ENCODE measurements at places on chromosomes 4 and X.

- DNase-seq, result no peak
Observed at GRCh38 chr4:104500442-104500841, 5.7 kb upstream of the CXXC4 start.

- no peak for DNase-seq
Observed at GRCh38 chr4:67674098-67674497, 26.9 kb downstream of the UBA6 start.

DNA sequence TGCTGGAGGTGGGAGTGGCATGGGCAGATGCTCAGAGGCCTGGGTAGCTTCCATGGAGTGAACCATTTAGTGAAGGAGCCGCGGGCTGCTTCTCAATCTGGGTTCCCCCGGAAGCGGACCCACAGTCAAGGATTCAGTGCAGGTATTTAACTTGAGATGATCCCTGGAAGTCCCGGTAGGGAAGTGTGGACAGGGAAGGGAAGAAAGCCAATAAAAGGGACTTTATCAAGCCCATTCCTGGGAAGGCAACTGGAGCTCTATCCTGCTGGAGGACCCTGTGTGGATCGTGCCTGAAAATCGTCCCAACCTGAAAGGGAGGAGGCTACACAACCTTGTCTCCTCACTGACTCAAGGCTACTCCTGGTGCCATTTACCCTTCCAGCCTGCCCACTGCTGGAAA, 76.9 kb downstream of the DHX15 start:
- DNase-seq, result no peak

DNA sequence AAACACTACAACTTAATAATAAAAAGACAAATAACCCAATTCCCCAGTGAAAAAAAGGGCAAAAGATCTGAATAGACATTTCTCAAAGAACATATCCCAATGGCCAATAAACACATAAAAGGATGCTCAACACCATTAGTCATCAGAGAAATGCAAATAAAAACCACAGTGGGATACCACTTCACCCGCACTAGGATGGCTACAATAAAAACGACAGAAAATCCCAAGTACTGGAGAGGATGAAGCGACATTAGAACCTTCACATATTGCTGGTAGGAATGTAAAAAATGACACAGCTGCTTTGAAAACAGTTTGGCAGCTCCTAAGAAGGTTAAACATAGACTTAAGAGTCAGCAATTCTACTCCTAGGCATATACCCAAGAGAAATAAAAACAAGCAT, 140.6 kb upstream of the ARX start:
- DNase-seq, result no peak

DNA sequence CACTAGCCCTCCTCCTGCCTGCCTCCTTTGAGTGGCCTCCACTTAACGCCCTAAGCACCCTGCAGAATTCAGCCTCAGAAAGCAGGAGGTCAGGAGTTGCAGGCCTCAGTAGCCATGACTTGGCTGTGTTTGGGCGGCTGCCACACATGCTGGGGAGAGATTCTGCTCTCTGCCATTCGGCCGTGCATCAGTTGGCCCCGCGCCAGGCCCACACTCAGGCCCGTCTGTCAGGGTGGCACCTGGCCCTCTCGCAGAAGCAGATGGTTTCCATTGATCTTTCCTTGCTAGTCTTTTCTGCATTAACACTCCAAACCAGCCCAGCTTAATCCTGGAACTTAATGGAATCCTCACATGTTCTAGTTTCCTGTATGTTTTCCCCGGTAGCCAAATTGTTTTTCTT, 30.7 kb upstream of the ATP6AP2 start:
- DNase-seq, result no peak

DNA sequence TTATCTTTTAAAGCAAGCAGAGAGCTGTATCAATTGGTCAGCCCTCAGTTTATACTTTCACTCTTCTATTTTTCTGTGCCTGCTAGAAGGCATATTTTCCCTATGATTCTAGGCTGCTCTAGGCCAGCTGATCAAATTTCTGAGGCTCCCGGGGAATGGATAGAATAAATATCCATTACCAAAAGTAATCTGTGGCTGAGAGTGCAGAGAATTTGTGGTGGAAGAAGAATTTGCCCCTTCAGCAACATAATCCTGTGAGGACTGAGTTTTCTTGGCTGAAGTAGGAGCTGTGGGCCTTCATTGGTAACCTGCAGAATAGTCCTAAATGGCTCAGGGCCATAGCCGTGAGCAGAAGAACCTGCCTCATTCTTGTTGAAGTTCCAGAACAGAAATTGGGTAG, 314.6 kb upstream of the CASK start:
- no peak for DNase-seq

- no peak for DNase-seq
Observed at GRCh38 chr4:102733084-102733483, 27.7 kb downstream of the MANBA start.

GRCh38 chr4:76977113-76977512, 27.6 kb downstream of the SEPTIN11 start:
- DNase-seq, result no peak

DNA sequence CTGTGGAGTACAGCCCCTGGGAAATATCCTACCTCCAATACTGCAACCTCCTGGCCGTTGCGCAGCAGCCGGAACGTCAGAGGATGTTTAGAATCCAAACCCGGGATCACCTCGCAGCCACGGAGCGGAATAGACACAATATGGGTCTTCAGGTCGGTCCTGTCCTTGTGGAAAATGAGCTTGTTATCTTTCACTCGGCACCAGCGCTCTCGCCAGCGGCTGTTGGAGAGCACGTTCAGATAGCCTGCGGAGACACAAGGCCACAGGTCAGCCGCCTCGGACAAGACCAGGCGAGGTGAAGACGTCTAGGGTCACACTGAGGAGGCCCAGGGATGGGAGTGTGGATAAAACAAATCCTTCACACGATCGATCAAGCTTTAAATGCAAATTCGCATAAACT, 139.3 kb downstream of the AFAP1 start:
- DNase-seq, result no peak

- DNase-seq, result no peak
Observed at GRCh38 chr4:186942758-186943377, 219.2 kb upstream of the FAT1 start.

GRCh38 chr4:59987289-59987688, 1212.8 kb upstream of the ADGRL3 start:
- DNase-seq, result no peak

- no peak for DNase-seq
Observed at GRCh38 chr4:174631901-174632758, 109.8 kb upstream of the HPGD start.

DNA sequence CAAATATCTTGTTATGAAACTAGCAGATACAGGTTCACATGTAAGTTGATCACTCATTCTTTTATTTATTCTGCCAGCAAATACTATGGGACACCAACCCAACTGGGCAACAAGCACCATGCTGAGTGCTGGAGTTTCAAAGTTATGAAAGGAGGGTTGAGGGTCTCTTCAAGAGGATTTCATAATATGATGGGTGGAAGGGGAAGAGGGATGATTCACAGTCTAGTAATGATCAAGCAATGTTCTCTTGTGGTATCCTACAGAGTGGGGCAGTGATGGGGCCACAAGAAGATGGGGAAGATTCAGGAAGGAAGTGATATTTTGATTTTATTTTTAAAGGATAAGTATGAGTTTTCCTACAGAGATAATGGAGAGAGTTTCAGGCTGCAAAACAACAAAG, 46.2 kb upstream of the TXK start:
- DNase-seq, result no peak

DNA sequence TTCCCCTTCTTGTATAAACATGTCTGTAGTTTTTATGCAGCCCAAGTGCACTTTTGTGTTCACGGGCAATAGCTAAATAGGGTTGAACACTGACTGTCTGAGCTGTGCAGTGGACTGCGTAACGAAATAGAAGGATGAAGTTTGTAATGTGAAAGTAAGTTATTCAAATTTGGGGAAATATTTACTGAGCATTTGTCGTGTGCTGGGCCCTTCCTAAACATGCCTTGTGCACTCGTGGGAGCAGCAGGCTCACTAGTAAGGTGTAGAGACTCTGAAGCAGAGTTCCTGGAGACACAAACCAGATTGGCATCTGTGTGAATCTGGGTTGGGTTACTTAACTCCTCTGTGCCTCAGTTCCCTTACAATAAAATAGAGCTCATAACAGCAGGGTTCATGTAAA, 51.7 kb upstream of the C1QTNF7 start:
- DNase-seq, result no peak

- no peak for DNase-seq
Observed at GRCh38 chrX:31819455-31819854, 747.6 kb upstream of the FTHL17 start.

DNA sequence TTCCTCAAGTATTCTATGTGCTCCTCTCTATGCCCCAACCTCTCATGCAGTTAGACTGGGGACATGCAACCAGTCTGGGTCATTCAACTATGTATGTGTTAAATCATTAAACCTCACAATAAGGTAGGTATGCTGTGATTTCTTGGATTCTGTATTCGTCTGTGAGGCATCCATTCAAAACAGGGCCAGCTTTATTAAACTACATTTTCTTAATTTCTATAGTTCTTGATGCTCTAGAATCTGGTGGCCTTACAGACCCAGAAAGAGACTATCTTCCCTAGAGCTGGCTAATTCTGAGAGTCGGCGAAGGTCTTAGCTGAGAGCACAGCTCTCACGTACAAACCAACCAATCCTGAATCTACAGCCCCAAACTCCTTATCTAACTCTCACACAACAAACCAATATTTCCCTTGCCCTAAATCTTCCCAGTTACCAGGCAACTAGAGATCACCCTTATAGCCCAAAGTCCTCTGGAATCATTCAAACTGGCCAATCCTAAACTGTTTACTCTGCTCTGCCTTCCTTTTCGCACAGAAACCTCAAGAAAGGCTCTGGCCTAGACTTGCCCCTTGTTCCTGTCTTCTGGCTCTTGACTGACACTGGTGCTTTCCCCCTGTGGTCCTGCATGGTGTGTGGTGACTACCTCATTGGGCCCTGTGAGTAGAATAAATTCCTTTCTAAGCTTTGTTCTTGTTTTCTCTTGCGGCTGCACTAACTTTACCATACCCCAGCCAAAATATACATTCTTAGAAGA, 203.5 kb upstream of the TET2 start:
- DNase-seq, result no peak

- no peak for DNase-seq
Observed at GRCh38 chrX:105999294-105999693, 39.2 kb downstream of the SERPINA7 start.

DNA sequence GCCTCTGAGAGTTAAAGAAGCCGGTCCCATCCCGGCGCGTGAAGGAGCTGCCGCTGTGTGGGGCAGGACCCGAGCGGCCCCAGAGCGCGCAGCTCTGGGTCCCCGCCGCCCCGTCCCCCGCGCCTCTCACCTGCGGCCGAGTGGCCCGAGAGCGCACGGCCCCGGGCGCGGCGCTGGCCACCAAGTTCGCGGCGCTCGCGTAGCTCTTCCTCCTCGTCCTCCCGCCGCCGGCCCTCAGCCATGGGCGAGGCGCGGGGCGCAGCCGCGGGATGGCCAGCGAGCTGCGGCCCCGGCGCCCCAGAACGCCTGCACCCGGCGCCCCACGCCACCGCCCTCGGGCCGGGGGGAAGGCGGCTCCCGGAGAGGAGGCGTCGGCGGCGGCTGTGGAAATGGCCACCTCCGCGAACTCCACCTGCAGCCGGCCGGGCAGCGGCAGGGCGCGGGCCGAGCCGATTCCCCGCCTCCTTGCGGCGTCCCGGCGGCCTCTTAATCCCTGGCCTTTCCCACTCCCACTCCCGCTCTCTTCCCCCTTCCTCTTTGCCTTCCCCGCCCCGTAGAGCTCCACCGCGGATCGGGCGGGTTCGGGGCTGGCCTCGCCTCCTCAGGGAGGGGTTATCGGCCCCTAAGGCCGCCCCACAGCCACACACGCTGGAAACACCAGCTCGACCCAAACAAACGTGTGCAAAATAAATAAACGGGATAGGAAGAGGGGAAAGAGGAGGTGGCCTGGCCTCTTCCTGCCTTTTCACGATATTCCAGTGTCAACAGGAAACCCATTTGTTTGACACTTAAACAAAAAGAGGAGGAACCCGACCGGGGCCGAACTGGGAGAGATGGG, at the start of gene SH3D19:
Gene SH3D19 (minus strand): TSS at position 495 of the 838 bp plus-strand sequence. CDS start 253 bp downstream, at position 242.
- DNase-seq, result no peak

DNA sequence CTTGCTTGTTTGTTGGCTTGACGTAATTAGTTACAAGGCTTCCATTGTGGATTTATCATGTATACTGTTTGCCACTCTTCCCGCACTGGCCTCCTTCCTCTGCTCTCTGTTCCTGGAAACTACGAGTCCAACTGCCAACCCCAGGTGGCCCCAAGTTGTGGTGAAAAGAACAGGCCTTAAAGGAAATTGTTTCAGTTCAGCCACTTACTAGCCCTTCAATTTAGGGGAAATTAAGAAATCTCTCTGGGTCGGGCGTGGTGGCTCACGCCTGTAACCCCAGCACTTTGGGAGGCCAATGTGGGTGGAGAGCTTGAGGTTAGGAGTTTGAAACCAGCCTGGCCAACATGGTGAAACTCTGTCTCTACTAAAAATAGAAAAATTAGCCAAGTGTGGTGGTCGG, 28.0 kb downstream of the RBM47 start:
- DNase-seq, result no peak

DNA sequence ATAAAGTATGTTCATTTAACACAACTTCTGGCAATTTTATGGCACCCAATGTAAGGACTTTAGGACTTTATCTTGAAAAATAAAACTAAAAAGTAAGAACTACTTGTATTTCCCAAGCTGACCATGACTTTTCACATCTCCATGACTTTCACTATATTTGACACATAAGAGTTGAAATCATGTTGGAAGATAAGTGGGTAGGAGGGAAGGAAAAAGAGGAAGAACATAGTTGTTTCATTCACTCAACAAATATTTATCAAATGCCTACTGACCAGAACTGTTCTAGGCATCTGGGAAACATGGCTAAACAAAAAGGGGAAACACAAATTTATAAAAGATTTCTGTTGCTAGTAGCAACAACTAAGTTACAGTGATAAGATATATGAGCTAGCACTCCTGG, 16.0 kb downstream of the SCLT1 start:
- no peak for DNase-seq

DNA sequence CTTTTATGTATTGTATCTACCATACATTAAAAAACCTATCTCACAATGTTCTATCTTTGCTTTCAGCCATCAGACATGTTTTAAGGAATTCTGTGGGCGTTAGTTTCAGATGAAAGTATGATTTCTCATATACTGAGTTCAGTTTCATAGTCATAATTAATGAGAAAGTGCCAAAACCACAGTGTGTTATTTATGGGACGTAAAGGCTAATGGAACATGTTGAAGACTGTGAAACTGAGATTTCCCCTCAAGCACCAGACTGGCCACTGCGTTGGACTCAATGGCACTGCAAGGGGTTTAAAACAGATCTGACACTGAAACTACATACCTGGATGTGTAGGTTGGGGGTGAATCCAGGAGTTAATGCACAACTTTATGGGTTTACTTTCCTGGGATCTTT, 32.0 kb downstream of the F8 start:
- no peak for DNase-seq

DNA sequence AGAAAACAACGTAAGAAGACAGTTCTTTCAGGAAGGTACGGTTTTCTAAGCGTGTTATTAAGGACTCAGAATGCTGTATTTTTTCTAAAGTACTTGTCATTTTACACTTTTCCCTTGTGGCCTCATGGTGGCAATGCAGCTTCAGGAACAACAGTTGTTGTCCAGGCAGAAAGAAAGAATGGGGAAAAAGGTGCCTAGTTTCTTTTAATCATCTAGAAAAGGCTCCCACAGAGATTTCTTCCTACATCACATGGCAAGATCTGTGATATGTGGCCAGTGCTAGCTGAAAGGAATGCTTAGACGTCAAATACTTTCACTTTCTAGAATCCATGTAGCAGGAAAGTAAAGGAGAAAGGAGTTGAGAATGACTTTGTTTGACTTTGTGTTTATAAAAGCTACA, 49.0 kb upstream of the TRAM1L1 start:
- no peak for DNase-seq

Data from stimulated activated CD4-positive, alpha-beta T cell treated with anti-CD3 and anti-CD28 coated beads, Interleukin-1b, Interleukin-23, amount 100 ng/mL, for 24 hours (primary cell).